ENCODE measurements at places on chromosomes 3 and 15.

- no peak for DNase-seq
These were observed 25.5 kb downstream of the CHP1 start for GRCh38 chr15:41256577-41257038.

DNA sequence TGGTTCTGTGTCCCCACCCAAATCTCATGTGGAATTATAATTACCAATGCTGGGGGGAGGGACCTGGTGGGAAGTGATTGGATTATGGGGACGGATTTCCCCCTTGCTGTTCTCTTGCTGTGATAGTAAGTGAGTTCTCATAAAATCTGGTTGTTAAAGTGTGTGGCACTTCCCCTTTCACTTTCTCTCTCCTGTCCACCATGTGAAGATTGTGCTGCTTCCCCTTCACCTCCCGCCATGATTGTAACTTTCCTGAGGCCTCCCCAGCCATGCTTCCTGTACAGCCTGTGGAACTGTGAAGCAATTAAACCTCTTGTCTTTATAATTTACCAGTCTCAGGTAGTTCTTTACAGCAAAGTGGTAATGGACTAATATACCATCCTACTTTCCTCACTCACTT lies 289.6 kb downstream of the EFHB start:
- DNase-seq, result no peak

- DNase-seq, result no peak
These were observed 96.9 kb downstream of the RORA start for GRCh38 chr15:61132211-61132610.

DNA sequence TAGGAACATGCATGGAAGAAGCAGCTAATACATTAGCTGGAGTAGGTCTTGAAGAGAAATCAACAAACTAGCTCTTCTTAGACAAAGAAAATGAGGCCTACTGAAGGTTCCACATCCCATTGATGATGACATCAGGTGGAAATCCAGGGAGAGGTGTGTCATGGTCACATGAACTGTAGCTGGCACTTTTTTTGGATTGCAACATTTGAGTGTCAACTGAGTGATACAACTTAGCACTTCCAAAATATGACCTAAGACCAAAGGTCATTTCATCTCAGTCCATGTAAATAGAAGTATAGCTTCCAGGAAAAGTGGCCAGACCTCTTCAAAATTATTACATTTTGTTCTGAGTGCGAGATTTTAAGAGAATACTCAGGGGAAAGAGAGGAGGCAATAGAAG lies 117.2 kb upstream of the MEIS2 start:
- no peak for DNase-seq

GRCh38 chr3:12946649-12947316 lies 105.4 kb upstream of the RPL32 start:
- no peak for DNase-seq
